ENCODE measurements at places on chromosomes 2 and 18.

GRCh38 chr2:95392730-95393455, 9.6 kb upstream of the FAHD2A start:
- DNase-seq = no peak

DNA sequence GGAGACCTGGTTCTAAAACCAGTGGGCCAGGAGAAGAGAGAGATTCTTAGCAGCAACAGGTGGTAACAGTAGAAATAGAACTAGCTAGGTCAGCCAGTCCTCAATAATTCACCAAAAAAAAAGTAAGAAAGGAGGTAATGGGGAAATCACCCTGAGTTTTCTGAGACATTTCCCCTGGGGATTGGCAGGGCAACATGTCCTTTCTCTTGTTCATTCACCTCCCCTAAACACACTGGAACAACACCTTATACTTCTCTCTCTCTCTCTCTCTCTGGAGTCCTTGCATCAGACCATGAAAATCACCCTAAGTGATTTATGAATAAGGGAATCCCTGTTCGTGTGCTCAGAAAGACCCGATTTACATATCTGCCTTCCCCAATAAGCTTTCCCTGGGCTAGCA, 64.8 kb downstream of the COX7A2L start:
- DNase-seq = no peak

- DNase-seq = no peak
Observed at GRCh38 chr2:232245111-232245510, 133.4 kb upstream of the ALPP start.

- no peak for DNase-seq
Observed at GRCh38 chr18:56315363-56315762, 323.0 kb downstream of the TXNL1 start.

- no peak for DNase-seq
Observed at GRCh38 chr2:127917916-127918315, 32.2 kb upstream of the AMMECR1L start.

DNA sequence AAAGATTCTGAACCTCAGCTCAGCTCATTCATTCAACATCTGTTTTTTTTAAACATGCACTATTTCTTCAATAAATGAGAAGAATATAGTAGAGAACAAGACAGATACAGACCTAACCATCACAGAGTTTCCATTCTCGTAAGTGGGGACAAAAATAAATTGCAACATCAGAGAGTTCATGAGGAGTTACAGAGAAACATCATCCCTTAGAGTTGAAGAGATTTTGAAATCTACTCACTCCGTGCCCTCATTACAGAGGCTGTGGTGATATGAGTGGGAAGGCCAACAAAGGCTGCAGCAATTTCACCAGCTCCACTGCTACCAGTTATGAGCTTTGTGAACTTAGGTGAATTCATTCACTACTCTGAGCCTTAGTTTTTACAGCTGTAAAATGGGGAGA, 399.3 kb downstream of the BCL11A start:
- no peak for DNase-seq

GRCh38 chr2:23614701-23615100, 229.7 kb downstream of the KLHL29 start:
- no peak for DNase-seq

GRCh38 chr18:37564711-37565100, 892 bp downstream of the CELF4 start:
- DNase-seq = no peak

- DNase-seq = no peak
Observed at GRCh38 chr2:241129086-241129871, 20.0 kb downstream of the PASK start.

DNA sequence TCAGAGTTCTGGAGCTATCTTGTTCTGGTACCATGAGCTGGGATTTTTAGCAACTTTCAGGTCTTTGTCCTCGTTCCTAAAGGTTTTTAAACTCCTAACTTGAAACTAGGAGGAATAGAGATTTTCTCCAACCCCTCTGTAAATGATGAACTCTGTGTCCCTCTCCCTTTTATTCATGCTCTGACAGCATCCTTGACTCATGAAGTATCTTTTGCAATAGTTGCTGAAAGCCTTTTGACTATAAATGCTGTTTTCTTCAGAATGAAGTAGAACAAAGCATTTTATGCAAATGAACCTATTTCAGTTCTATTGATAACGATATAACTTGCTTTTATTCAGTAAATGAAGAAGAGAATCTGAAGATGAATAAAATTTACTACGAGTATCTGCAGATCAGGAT, 17.0 kb upstream of the MAPRE2 start:
- no peak for DNase-seq

DNA sequence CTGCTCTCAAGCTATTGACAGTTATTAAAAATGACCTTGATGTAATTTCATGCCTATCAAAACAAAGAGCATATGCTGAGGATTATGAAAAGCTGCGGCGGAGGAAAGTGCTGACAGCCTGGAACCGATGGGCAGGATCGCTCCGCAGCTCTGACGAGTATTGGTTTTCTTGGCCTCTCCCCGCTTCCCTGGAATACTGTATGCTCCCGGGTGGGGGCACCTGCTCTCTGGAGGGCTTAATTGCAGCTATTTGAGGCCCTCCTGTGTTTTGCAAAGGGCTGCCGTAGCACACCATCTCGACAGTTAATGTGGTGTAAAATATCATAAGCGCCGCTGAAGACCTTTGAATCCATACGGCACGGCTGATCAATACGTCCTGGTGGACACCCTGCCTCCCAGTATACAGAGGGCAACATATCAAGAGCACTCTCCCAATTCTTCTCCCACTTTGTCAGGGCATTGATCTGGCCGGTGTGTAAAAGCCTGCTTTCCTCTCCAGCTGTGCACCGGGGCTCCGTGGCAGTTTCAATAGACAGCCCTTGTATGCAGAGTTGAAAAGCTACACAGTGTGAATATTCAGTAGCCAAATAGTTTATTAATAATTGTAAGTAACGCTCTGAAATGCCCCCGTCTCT, 662.4 kb downstream of the GALR1 start:
- no peak for DNase-seq

GRCh38 chr2:64448041-64448426, 5.9 kb upstream of the LGALSL start:
- DNase-seq = no peak

- no peak for DNase-seq
Observed at GRCh38 chr2:192195548-192196418, 1.1 kb upstream of the TMEFF2 start.

DNA sequence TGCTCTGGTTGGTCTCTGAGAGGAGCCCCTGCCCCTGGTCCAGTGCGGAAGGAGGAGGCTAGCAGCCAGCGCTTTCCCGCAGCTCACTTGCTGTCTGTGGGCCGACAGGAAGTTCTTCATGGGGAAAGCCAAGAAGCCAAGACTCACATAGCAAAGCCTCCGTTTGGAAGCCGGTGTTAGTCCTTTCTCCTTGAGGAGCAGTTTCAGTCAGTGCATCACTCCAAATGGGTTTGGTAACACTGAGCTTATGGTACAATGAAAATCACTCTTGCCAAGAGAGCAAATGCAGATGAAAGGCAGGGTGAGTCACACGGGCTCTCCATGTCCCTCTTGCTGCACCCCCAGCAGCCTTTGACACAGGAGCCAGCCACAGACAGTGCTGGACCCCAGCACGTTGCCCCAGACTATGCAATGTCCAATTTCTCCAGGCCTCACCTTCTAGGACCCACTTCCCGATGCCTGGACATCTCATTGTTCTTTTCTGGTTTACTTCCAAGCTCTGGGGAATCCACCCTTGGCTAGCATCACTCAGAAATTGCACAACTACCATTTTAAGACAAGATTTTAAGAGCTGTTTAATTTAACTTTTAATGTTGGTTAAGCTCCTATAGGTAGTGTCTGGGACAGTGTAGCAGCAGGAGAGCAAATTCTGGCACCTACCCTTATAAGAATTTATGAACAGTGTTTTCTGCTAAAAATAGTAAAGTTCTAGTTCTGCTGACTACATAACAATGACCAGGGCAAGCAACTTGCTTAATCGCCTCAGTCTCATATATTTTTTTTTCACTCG, 174.9 kb downstream of the ASB1 start:
- DNase-seq = no peak
